ENCODE measurements at places on chromosomes 6 and 20.

DNA sequence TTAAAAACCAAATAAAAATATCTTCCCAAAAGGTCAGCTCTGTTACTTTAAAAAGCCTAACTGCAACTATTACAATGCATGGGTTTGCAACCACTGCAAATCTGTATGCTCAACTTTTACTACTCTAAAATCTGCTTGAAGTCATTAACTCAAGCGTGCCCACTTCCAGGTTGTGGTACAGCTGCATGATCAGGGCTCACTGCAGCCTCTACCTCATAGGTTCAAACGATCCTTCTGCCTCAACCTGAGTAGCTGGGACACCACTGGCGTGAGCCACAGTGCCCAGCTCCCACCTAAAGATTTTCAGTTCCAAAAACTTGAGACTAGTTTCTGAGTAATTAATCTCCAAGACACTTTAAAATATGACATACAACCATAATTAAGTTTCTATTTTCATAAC, 8.2 kb downstream of the DIDO1 start:
- DNase-seq, result no peak

GRCh38 chr6:21593927-21594415, 420 bp downstream of the SOX4 start:
- no peak for DNase-seq

GRCh38 chr6:166046226-166046625, 121.4 kb downstream of the TBXT start:
- no peak for DNase-seq

DNA sequence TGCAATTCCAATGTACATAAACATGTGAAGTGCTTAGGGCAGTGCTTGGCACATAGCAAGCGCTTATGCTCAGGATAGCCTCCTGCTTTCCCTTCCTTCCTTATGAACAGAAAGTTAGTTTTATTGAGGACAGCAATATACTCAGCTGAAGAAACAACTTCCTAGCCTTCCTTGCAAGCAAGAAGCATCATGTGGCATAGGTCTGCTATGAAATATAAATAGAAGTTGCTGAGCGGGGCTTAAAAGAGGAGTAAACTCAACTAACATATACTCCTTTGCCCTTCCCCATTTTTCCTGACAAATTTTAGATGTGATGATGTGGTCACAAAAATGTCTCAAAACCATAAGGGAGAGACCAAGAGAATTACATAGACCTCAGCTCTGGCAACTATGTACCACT, 98.9 kb downstream of the KIF16B start:
- DNase-seq, result no peak

- no peak for DNase-seq
Measured at GRCh38 chr6:46058951-46059350, 43.3 kb upstream of the CLIC5 start.

DNA sequence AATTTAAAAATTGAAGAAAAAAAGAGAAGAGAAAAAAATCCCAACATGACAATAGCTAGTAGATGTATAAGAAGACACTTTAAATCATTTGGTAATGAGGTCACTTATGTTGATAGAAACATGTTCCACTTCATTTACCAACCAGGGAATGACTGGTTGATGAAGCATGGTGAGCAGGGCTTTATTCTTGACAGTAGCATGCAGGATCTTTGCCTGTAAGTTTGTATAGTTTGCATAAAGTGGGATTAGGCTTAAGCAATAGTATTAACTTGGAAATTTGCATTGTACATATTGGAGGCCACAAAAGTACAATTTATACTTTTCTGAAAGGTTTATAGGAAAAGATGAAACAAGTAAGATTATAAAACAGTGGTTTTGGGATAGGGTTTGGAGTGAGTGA, 67.0 kb downstream of the NOX3 start:
- DNase-seq, result peak; percentile 77

Measured in RCC 7860 (cell line).